Activated CD4-positive, alpha-beta T cell treated with anti-CD3 and anti-CD28 coated beads for 1 hour (primary cell): ENCODE measurements at places on chromosomes 5 and 9.

DNA sequence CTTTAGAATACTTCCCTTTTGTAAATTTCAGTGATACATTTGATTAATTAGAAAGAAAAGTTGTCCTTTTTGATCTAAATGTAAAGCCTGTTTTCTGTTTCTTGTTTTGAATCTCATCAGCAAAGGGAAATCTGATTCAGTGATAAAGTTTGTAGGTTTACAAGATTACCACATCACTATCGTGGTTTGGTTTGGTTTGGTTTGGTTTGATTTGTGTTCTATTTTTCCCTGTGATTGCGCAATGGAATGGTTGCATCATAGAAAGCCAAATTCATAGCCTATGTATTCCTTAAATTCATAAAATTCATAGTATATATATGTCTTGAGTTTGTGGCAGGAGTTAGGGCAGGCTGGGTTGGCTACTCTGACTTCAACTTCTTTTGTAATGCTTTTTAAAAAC lies 15.2 kb downstream of the SRFBP1 start:
- no peak for DNase-seq

- DNase-seq, result no peak
Observed at GRCh38 chr9:131436376-131436775, 42.5 kb downstream of the PRRC2B start.

DNA sequence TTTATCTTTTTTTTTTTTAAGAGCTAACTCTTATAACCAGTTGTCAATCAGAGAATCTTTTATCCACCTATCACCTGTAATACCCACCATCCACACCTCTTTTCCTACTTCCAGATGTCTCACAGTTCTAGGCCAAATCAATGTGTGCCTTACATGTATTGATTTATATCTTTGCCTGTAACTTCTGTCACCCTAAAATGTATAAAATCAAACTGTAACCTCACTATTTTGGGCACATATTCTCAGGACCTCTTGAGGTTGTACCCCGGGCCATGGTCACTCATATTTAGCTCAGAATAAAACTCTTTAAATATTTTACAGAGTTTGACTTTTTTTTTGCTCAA lies 404.7 kb upstream of the RORB start:
- no peak for DNase-seq

DNA sequence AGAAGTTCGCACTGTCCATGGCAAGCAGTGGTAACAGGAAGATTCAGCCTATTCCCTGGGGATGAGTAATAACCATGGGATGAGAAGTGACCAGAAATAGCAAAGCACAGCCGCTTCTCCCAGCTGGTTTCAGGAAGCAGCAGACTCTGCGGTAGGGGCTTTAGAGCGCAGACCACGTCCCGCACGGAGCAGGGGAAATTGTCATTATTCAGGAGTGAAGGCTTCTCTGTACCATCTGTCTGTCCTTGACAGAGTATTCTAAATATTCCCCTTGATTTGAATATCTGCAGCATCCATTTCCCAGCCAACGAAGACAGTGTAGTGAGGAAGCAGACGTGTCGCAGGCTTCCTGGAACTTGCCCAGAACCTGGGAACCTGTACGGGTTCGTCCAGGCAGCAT lies 159.6 kb downstream of the NXNL2 start:
- DNase-seq, result no peak

GRCh38 chr5:95530416-95530815 lies 24.4 kb downstream of the SKIC3 start:
- no peak for DNase-seq

DNA sequence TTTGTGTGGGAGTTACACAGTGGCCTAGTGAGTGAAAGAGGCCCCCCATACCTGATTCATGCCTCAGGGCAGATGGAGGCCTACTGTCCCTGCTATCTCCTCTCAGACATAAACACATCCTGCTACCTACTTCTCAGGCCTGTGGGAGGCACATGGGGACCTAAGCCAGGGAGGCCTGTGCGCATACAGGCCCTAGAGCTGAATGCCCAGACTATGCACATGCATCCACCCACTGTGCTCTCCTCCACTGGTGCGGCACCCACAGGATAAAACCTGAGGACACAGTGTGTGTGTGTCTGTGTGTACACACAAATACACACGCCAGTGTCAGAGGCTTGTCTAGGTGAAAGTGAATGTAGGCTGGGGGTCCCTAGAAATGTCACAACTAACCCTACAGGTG lies 1.4 kb downstream of the PAX5 start:
- no peak for DNase-seq

DNA sequence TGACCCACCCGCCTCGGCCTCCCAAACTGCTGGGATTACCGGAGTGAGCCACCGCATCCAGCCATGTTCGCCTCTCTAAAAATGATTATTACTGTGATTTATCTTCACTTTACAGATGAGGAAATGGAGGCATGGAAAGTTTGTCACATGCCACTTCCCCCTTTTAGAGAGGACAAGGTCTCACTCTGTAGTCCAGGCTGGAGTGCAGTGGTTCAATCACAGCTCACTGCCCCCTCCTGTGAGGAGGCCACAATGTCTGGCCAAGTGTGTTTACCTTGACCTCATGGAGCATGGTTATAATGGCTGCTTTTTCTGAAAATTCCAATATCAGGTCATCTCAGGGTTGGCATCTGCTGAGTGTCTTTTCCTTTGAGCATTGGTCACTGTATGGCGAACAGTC lies 6.7 kb downstream of the PRRT1B start:
- DNase-seq, result no peak

- no peak for DNase-seq
Observed at GRCh38 chr5:140925806-140926442, at the start of gene PCDHAC1. Gene PCDHAC1, plus strand, starts transcription at chr5:140926299. Its CDS starts 594 bp downstream, at chr5:140926893.

DNA sequence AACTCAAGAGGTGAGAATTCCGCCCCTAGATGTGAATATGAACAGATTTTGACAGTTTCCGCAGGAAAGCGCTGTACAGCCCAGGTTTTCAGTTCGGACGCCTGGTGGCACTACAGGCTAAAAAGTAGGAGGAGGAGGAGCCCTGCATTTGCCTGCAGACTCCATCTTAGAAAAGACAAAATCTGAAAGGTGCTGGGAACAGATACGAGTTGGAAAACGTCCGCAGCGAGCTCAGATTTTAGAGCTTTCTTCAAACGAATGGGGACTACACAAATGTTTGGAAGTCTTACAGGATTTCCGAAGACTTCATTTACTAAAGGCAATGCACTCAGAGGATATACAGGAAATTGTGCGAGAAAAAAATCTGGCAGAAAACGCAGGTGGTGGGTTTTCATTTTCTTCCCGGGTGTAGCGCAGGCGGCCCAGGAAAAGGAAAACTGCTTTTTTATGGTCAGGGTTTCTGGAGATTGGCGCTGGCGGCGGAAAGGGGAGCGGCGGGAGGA lies 9.9 kb upstream of the PCDHB2 start:
- DNase-seq, result no peak

DNA sequence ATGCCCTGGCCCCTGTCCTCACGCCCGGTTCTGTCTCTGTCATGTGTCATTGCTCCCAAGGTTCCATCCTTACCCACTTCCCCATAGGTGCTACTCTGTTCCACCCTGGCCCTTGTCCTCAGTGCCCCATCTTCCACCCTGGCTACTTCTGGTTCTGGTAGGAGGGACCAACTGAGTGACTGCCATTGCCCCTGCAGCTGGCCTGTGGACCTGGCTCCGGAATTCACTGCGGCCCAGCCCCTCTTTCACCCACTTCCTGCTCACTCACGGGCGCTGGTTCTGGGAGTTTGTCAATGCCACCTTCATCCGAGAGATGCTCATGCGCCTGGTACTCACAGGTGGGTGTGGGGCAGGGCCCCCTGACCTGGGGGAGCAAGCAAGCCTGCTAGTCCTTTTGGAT lies 7.4 kb downstream of the PTGS1 start:
- no peak for DNase-seq

- no peak for DNase-seq
Observed at GRCh38 chr5:1139331-1140170, 27.7 kb upstream of the SLC12A7 start.

DNA sequence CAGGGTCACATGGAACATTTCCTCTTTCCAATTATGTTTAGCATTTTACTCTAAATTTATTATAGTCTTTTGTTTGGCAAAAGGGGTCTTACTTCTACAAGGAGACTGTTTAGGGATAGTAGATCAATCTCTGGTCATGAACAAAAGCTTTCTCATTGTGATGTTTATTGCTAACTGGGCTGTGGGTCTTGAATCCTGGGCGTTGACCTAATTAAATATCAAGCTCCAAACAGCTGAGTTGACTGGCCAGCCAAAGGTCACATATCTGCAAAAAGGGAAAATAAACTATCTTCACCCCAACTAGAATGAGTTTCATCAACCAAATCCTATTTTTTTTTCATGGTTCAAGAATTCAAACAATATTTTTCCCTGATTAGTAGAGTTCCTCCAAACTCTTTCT lies 245.4 kb upstream of the TUT7 start:
- no peak for DNase-seq

GRCh38 chr9:116372081-116372673 lies 218.6 kb downstream of the PAPPA start:
- no peak for DNase-seq

- no peak for DNase-seq
Observed at GRCh38 chr5:538801-539468, 14.7 kb upstream of the SLC9A3 start.

DNA sequence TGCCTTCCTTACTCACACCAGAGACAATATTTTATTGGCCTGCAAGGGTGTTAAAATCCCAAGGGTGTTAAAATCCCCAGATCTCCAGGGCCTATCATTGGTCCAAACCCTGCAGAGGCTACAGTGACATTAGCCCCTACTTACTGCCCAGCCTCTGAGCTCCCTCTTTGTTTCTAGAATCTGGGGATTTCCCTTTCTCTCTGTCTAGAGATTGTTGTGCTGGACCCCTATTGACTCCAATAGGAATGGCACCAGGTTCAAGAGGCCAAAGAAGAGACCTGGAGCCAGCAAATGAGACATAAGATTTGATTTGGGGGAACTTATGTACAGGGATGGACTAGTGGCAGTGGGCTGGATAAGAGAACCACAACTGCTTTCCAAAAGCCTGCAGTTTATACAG lies 53.3 kb upstream of the ZBED3 start:
- DNase-seq, result no peak

DNA sequence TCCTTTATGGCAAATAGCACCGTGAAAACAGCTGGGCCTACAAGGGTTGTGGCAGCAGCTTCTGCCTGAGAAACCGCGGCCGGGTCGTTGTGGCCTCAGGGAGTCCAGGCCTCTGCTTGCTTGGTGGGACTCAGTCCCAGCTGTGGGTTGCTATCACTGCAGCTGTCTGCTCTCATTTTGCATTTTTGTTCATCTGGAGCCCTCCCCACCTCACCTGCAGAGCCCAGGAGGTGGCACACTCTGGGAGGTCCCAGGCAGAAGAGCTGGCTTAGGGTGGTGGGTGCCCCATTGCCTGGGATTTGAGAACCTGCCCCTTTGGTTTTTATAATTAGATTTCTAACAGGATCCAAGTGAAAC lies 138.4 kb downstream of the GADD45G start:
- DNase-seq, result no peak

- DNase-seq, result no peak
Observed at GRCh38 chr5:91307048-91307447, 76.1 kb downstream of the ARRDC3 start.

DNA sequence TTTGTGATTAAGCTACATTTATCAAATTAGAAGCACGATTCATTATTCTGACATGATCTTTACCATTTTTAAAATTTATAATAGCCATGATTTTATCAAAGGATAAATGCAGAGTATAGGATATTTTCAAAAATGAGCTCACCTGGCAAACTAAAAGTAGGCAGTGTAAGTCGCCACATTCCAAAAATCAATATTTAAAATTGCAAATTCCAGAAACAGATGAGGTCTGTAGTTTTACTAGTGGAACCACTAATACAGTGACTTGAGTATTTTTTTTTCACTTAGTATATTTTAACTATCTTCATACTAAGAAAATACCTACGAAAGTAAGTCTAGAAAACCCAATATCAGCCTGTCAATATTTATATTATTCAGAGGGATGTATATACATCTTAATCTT lies 164.2 kb downstream of the PDE4D start:
- no peak for DNase-seq

DNA sequence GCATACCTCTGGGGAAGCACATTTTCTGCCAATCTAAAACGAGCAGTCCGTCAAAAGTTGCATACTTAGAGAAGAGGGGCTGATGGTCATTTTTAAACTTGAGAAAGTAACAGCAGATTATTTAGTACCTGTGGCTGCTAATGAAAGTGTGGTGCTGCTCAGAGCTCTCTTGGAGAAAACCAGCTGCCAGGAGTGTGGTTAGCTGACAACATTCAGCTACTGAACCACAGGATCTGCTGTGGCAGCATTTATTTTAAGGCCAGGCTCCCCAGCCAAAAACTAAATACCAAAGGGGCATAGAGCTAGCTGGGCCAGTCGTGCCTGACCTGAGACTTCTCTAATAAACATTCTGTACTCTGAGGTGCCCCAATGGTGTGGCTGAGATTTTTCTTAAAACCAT lies 203.6 kb downstream of the EDIL3 start:
- no peak for DNase-seq

DNA sequence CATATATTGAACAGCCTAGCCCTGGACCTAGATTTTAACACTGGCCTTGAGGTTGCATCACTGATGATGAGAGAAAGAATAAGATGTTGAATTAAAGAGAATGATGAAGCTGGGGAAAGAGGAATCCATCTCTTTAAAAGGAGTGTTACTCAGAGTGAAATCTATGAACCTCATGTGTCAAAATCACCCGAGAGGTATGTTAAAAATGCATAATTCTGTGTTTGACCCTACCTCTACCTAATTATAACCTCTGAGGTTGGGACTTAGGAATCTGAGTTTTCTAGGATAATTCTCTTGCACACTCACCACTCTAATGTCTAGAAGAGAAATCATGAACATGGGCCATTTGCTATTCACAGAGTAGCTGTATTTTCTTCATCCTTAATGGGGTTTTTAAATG lies 479.4 kb downstream of the ENC1 start:
- no peak for DNase-seq

DNA sequence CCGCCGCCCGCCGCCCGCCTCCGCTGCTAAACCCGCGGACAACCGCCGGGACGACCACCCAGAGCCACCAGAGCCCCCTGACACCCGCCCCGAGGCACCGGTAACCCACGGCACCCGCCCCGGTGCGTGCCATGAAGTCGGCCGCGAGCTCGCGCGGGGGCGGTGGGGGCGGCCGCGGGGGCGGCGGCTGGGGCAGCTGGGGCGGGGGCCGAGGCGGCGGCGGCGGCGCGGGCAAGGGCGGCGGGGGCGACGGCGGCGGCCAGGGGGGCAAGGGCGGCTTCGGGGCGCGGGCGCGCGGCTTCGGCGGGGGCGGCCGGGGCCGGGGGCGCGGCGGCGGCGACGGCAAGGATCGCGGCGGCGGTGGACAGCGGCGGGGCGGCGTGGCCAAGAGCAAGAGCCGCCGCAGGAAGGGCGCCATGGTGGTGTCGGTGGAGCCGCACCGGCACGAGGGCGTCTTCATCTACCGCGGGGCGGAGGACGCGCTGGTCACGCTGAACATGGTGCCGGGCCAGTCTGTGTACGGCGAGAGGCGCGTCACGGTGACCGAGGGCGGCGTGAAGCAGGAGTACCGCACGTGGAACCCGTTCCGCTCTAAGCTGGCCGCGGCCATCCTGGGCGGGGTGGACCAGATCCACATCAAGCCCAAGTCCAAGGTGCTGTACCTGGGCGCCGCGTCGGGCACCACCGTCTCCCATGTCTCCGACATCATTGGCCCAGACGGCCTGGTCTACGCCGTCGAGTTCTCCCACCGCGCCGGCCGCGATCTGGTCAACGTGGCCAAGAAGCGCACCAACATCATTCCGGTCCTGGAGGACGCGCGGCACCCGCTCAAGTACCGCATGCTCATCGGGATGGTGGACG lies 499 bp downstream of the FBLL1 start:
- no peak for DNase-seq
